Activated CD4-positive, alpha-beta T cell treated with anti-CD3 and anti-CD28 coated beads, Interleukin-2, amount 50 U/mL, for 4 hours (primary cell): ENCODE measurements at places on chromosomes 12 and 14.

DNA sequence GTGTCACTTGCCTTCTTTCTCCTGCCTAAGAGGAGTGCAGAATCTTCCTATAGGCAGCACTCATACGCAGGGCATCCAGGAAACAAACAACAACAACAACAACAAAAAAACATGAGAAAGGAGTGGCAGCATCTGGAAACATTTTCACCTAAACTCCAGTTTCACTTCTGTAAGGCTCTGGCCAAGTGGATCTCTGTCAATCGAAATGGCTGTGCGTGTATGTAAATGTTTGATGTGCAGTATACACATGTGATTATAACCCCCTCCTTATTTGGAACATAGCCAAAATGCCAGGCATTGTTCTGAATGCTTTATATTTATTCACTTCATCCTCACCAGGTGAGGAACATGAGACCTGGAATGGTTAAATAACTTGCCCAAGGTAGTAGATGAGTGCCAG lies 76.8 kb downstream of the COX16 start:
- no peak for DNase-seq

DNA sequence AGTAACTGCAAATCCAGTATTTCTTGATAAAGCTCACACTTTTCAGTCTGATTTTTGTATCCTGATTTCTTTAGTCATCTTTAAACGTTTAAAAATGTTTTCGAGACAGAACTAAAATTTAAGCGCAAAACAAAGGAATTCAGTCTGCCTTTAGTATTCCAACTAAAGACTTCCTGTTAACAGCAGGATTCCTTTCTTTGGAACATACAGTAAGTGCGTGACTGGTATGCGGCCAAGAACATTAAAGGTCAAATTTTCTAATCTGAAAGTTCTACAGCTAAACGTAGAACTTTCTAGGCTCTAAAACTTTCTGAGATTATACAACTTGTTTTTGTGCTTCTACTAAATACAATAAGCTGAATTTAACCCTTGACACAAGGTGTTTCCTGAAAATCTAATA lies 9.9 kb downstream of the SAV1 start:
- no peak for DNase-seq

DNA sequence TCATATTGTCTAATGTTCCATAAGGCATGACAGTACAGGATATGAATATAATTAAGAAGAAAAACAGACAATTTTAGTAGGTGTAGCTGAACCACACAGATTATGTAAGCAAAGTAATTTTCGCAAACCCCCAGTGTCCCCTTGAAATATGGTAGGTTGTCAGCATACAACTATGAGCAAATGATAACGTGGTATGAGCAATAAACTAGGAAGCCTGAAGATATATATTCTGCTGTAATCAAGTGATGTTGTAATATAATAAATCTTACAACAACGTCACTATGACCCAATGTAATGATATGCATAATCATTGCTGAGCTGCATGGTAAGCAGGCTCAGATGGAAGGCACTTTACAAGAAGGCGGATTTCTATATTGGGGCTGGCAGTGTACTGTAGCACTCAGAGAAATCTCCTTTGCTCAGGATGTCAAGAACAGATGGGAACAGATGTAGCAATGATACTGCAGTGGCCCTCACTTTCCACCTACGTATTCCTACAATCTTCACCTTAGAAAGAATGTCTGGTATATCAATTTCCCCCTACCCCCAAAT lies 47.8 kb upstream of the MYF6 start:
- DNase-seq, result no peak

GRCh38 chr12:30764251-30764650 lies 9.5 kb upstream of the CAPRIN2 start:
- DNase-seq, result no peak

GRCh38 chr12:130254461-130255276 lies 83.0 kb upstream of the PIWIL1 start:
- no peak for DNase-seq

DNA sequence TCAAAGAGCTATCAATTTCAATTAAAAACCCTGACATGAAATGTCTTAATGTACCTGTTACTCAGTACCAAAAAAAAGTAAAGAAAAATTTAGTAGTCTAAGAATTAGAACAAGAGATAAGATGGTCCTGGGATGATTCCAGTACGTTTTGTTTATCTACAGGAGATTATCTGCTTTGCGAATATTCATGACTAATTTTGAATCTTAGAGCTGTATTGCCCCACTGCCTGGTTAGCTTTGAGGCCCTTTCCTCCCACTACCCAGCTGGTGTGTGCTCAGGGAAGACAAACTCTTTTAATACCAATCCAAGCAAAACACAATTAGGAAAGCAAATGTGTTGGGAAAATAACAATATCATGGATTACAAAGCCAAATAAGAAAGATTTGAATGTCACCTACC lies 263.5 kb downstream of the FOXG1 start:
- no peak for DNase-seq

- no peak for DNase-seq
Observed at GRCh38 chr12:43428088-43428600, 123.9 kb downstream of the ADAMTS20 start.

- no peak for DNase-seq
Observed at GRCh38 chr12:116589581-116589980, 30.4 kb downstream of the MAP1LC3B2 start.
